Heart left ventricle (tissue), 16 donors: ENCODE measurements at places on chromosomes 2 and 18. TPM values are rescaled to one million over a fixed set of nuclear protein-coding genes. Genes with fewer than 3 reads are reported as not detected.

ADD2 gene
- 3.7 TPM for total RNA-seq

KRTCAP3 gene
- total RNA-seq = not detected

MYO7B gene
- total RNA-seq = 0.20 TPM

ABCB11 gene
- total RNA-seq = 0.09 TPM

DNA sequence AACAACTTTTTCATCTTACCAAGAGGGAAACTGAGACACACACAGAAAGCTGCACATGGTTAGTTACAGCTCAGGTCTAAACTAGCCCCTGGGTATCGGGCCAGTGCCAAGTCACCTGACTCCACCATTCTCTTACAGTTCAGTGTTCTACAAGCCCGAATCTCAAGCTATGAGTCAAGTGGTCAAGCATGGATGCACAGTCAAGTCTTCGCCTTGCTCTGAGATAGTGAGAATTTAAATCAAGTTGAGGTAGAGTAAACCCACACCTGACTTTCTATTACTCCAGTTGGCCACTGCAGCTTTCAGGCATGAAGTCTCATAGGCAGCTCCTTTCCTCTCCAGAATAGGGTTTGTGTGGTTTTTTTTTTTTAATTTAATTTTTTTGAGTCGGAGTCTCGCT lies 34.5 kb upstream of the ARL5A start:
- no peaks in the 10 kb centered on the region for H3K4me1 ChIP-seq
- no peak overlapping the region for H3K27ac ChIP-seq
- DNase-seq = no peak
- H3K36me3 ChIP-seq = no peaks in the 10 kb centered on the region

GRCh38 chr2:211846714-211847113 lies 691.9 kb downstream of the ERBB4 start:
- no peak overlapping the region for H3K27ac ChIP-seq
- H3K36me3 ChIP-seq = no peaks in the 10 kb centered on the region
- DNase-seq = no peak

- no peak overlapping the region for H3K27ac ChIP-seq
- H3K4me3 ChIP-seq = no peak overlapping the region
- no peak for DNase-seq
- no peaks in the 10 kb centered on the region for H3K36me3 ChIP-seq
- H3K4me1 ChIP-seq = no peaks in the 10 kb centered on the region
These were observed 250.7 kb upstream of the LINC00305 start for GRCh38 chr18:64399566-64399965.

GRCh38 chr18:75221897-75222296 lies 11.3 kb downstream of the TSHZ1 start:
- no peak overlapping the region for H3K4me3 ChIP-seq
- H3K4me1 ChIP-seq = peaks cover 77% of the 10 kb centered on the region
- no peaks in the 10 kb centered on the region for H3K36me3 ChIP-seq
- no peak for DNase-seq
- no peaks in the 10 kb centered on the region for H3K27me3 ChIP-seq

GRCh38 chr2:118148809-118149208 lies 60.5 kb downstream of the INSIG2 start:
- no peak overlapping the region for H3K27ac ChIP-seq
- H3K4me1 ChIP-seq = no peaks in the 10 kb centered on the region
- H3K4me3 ChIP-seq = no peak overlapping the region
- no peak for DNase-seq
- H3K36me3 ChIP-seq = no peaks in the 10 kb centered on the region

GRCh38 chr2:33859176-33859575 lies 260.1 kb upstream of the FAM98A start:
- H3K36me3 ChIP-seq = no peaks in the 10 kb centered on the region
- H3K27ac ChIP-seq = no peak overlapping the region
- H3K4me1 ChIP-seq = no peaks in the 10 kb centered on the region
- no peak overlapping the region for H3K4me3 ChIP-seq
- no peaks in the 10 kb centered on the region for H3K27me3 ChIP-seq

- no peak overlapping the region for H3K27ac ChIP-seq
- no peak overlapping the region for H3K4me3 ChIP-seq
- no peaks in the 10 kb centered on the region for H3K4me1 ChIP-seq
- peaks cover 6% of the 10 kb centered on the region for H3K27me3 ChIP-seq
- no peaks in the 10 kb centered on the region for H3K36me3 ChIP-seq
These were observed 210.9 kb downstream of the NDUFA10 start for GRCh38 chr2:239814116-239814860.
